Activated T-cell treated with anti-CD3 and anti-CD28 coated beads for 4 hours (primary cell): ENCODE measurements at places on chromosomes 16 and 17.
A peak's percentile ranks its signal among the peaks of the same experiment; 100 is the strongest.

DNA sequence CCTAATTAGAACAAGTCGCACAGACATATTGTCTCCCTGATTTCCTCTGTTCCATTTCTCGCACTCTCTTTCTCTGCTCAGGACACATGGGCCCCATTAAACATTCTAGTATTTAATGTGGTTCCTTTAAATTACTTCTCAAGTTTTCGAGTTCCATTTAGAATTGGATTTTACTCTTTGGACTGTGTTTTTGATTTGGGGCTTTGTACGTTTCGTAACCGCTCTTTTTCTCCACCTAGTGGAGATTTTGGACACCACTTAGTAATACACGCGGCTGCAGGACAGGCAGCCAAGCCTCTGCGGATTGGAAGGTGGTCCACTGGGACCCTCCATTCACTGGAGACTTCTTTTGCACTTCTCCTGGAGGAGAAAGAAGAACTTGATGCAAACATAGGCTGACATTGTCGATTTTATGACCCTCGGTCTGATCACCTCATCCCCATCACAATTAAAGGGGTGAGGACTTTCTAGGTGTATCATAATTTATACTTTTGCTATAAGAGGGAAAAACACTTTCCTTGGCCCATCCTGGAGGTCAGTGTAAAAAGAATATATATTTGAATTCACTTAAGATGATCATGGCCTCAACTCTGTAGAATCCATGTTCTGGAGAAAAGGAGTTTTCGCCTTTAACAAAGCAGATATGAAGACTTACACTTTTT lies 85.7 kb downstream of the NOG start:
- DNase-seq, result no peak

GRCh38 chr16:1666316-1666715 lies 11.8 kb upstream of the JPT2 start:
- no peak for DNase-seq

DNA sequence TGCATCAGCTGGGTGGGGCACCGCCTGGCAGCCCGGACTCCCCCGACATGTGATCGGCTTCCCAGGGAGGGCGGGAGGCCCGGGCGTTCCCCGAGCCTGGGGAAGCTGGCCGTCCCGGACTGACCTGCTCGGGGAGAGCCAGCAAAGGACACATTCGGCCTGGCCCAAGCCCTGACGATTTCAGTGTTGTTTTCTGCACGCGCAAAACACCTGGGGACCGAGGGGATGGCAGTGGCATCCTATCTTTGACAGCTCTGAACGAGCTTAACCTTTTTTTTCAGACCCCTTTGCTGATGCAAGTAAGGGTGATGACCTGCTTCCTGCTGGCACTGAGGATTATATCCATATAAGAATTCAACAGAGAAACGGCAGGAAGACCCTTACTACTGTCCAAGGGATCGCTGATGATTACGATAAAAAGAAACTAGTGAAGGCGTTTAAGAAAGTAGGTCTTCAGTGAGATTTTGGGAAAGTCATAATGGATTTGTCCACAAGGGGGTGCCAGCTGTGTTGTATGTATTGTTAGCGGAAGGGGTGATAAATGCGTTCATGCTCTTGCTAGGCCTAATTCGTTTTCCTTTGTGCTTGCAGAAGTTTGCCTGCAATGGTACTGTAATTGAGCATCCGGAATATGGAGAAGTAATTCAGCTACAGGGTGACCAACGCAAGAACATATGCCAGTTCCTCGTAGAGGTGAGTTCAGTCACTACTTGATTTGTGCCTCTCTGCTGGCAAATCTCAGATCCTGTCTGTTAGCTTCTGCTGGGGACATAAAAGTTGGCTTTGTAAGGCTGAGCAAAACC lies 1.0 kb downstream of the EIF1 start:
- DNase-seq, result peak; percentile 64

GRCh38 chr17:60335289-60335688 lies 56.6 kb downstream of the USP32 start:
- no peak for DNase-seq

DNA sequence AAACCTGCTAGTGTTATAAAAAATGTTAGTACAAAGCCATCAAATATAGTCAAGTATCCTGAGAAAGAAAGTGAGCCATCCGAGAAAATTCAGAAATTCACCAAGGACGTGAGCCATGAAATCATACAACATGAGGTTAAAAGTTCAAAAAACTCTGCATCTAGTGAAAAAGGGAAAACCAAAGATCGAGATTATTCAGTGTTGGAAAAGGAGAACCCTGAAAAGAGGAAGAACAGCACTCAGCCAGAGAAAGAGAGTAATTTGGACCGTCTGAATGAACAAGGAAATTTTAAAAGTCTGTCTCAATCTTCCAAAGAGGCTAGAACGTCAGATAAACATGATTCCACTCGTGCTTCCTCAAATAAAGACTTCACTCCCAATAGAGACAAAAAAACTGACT lies 31.7 kb downstream of the RBBP6 start:
- DNase-seq, result no peak

DNA sequence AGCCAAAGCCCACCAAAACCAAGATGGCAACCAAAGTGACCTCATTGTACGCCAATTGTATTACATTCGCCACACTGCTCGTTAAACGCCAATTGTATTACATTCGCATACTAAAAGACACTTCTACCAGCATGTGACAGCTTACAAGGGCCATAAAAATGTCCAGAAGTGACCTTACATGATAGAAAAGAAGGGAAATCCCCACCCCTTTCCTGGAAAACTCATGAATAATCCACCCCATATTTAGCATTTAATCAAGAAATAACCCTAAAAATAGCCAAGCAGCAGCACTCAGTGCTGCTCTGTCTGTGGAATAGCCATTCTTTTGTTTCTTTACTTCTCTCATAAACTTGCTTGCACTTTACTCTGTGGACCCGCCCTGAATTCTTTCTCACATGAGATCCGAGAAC lies 25.7 kb downstream of the PSMD7 start:
- DNase-seq, result no peak

DNA sequence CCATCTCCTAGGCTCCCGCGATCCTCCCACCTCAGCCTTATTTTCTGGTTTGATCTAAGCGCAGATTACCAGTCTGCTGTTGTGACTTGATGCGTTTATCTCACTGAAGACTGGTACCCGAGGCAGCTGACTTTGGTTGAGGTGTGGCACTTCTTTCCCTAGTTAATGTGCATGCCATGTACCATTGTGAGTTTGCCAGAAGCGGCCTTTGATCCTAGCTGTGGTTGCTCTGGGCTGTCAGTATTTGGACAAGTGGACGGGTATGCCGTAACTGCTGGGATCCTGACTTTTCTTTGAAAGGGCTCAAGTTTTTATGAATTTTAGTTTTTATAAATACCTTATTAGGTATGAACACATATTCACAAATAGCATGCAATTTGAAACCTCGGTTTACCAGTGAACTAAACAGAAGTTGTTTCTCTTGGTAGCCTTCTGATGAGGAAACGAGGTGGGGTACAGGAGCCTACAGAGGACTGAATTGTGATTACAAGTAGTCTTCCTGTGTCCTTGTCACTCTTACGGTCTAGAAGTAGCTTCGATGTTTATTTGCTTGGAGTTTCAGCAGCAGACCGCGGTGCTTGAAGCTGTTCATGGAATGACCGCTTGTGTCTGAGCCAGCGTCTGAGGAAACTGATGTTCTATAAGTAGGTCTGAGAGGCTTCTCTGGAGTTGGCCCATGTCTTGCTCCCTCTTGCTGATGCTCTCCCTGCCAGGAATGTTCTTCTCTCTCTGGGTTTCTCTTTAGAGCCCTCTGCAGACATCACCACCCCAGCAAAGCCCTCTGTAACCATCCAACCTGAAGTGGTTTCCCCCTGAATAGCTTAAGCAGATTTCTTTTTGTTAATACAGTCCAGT lies 40.0 kb downstream of the SEC14L1 start:
- DNase-seq, result no peak
